ENCODE measurements at places on chromosomes 16 and 17.

- no peak for DNase-seq
These were observed 219.5 kb downstream of the NTN1 start for GRCh38 chr17:9240659-9241370.

GRCh38 chr17:42675965-42676423 lies 800 bp downstream of the PLEKHH3 start:
- no peak for DNase-seq

- no peak for DNase-seq
These were observed 14.2 kb downstream of the PLD6 start for GRCh38 chr17:17191961-17192381.

GRCh38 chr17:28501421-28502284 lies 4.5 kb upstream of the FOXN1 start:
- no peak for DNase-seq

DNA sequence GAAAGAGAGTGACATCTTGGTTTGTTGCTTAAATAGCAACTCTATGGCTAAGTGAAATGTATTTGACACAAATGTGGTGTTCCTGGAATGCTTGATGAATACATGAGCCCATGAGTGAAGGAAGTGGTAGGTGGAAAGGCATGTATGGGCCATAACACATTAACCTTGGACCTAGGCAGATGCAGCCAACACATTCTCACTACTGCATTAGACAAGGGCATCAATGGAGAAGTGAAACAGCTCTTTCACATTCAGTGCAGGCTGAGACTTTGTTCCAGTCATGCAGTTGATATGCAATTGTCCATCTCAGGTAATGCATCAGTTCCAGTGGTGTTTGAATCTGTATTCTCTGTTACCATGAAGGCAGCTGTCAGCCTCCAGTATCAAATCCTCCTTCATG lies 133.6 kb downstream of the HS3ST3B1 start:
- DNase-seq, result no peak

DNA sequence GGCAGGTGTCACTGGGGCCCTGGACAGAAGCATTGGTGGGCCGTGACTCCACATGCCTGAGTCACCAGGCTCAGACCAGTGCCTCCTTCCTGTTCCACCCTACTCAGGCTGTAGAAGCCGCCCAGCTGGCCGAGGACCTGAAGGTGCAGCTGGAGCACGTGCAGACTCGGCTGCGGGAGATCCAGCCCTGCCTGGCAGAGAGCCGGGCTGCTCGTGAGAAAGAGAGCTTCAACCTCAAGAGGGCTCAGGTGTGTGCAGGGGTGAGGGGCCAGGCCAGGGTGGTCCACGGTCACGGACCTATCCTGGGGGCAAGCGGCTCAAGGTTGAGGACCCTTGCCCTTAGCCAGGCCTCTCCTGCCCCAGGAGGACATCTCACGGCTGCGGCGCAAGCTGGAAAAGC lies 9.6 kb downstream of the RNF40 start:
- DNase-seq, result no peak

DNA sequence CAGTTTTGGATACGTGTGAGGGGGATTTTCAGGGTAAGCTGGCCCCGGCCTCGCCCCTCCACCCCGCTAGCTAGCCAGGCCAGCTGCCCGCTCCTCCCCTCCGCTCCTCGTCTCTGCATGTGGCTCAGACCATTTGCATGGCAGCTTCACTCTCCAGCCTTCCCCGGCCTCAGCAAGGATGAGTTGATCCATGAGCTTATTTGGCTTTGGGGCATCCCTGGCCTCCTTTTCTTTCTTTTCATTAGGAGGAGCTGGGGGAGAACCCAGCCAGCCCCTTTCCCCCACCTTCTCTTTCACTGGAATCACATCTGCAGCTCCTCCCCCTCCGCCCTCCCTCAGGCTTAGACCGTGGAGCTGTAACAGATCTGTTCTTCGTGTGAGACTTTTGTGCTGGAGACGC lies 30.7 kb downstream of the ELAC2 start:
- DNase-seq, result no peak

DNA sequence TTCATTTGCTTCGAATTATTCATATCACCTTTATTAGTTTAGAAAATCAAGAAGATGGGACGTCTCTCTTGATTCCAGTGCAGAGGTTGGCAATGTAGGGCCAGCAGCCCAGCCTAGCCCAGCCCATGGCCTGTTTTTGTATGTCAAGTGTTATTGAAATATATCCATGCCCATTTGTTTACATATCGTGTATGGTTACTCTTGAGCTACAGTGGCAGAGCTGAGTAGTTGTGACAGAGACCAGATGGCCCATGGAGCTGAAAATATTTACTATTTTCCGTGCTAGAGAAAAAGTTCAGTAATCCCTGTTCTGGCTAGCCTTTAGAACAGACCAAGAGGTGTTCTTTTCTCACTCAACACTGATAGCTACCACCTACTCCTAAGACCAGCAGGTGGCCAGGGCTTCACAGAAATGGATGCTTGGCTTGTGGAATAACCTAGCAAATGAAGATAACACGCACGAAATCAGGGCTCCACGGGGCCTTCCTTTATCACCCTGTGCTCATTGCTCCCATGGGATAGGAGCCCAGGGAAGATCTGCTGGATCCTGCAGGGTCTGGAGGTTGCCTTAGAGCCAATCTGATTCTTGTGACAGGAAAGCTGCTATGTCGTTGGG lies 123.2 kb upstream of the ANKFN1 start:
- no peak for DNase-seq

- no peak for DNase-seq
These were observed 33.2 kb upstream of the MEAK7 start for GRCh38 chr16:84537491-84538151.

- peak; percentile 17 for DNase-seq
These were observed 694 bp downstream of the NF1 start for GRCh38 chr17:31095236-31096105.

- DNase-seq, result no peak
These were observed 2.8 kb downstream of the CEMP1 start for GRCh38 chr16:2528161-2529060.

Data from GM12891 (cell line).